Posterior vena cava (tissue), 2 donors: ENCODE measurements at places on chromosomes 6 and 20. TPM values are rescaled to one million over a fixed set of nuclear protein-coding genes. Genes with fewer than 3 reads are reported as not detected.

GRCh38 chr6:18314317-18314997 is 50.1 kb upstream of the DEK start:
- DNase-seq: no peak

GRCh38 chr6:45543298-45544235 is 165.8 kb upstream of the SUPT3H start:
- DNase-seq: no peak

The HLA-DQA1 gene
- total RNA-seq: 8.7 TPM

- no peak for DNase-seq
Measured at GRCh38 chr6:167577891-167578361, 248.8 kb upstream of the AFDN start.

The COL20A1 gene
- total RNA-seq: 0.14 TPM

The GNL1 gene
- total RNA-seq: 59.6 TPM

- no peak for DNase-seq
Measured at GRCh38 chr6:113599444-113599843, 257.7 kb upstream of the MARCKS start.

GRCh38 chr20:47396762-47397476 is 40.4 kb upstream of the ZMYND8 start:
- no peak for DNase-seq

- peak; percentile 56 for DNase-seq
Measured at GRCh38 chr20:24816431-24816830, 132.6 kb upstream of the CST7 start.

GRCh38 chr20:25706793-25707192 is 10.1 kb upstream of the ZNF337 start:
- DNase-seq: no peak

The DDRGK1 gene
- 38.3 TPM for total RNA-seq

The FBXO5 gene
- total RNA-seq: 4.6 TPM
